Stimulated activated naive CD4-positive, alpha-beta T cell (primary cell): ENCODE measurements at places on chromosomes 16 and 17.

DNA sequence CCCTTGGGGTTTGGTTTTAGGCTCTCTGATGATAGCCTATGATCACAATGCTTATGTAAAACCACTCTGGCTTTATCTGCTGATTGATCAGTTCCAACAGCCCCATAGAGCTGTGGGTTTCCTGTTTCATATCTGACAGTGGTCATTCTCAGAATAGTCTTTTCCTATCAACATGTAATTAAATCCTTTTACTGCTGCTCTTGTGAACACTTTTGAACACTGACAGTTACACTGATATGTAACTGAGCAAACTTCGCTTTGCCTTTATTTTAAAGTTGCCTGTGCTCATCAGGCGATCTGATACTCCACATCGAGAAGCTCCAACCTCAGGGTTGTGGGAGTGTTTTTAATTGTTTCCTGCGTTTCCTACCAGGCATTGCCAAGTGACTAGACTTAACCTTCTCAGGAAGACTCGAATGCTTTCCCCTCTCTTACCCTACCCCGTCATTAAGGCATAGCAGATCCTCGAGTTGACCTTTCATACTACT lies 17.3 kb upstream of the CLEC18B start:
- no peak for DNase-seq

DNA sequence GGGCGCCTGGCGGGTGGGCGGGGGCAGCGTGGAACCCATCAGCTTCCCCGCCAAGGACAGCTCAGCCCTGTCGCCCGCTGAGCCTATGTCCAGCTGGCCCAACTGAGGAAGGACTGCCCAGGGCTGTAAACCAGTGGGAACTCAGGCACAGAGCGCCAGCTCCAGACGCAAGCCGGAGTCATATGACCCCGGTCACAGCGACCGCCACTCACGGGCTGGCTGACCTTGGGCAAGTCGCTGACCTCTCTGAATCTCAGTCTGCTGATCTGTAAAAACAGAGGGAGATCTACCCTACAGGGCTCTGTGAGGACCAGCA lies 170.0 kb downstream of the C16orf78 start:
- no peak for DNase-seq

- no peak for DNase-seq
Observed at GRCh38 chr16:82051656-82052055, 16.6 kb downstream of the HSD17B2 start.

DNA sequence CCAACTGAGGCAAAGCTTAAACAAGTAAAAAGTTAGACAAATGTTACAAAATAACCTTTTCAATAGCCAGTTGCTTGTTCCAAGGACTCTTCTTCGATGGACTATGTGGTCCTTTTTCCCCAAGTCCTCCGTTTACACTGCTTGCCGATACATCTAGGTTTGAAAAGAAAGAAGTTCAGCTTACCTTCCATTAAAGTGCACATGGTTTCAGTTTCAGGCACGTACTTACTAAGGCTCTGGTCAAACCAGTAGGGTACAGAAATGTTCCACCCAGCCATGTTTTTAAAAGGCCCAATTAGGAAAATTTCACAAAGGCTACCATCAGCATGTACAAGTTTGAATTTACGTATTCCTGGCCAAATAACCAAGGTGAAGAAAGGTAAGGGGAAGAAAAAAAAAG lies 2.1 kb downstream of the SRSF2 start:
- DNase-seq: no peak

DNA sequence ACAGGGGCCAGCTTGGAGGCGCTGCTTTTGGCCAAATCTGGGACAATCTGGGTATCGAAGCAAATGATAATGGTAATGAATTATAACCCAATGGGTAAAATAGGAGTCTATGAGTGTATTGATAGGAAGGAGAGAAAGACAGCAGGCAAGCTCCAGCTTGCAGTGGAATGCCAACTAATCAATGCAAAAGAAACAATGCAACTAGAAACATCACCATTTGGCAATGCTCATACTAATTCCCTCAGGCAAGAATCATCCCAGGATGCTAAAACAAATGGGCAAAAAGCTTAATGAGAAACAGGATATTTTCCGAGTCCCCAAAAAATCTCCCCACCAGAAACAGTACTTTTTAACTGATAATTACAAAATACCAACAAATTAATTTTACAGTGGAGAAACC lies 64.7 kb downstream of the ADCY9 start:
- DNase-seq: no peak

DNA sequence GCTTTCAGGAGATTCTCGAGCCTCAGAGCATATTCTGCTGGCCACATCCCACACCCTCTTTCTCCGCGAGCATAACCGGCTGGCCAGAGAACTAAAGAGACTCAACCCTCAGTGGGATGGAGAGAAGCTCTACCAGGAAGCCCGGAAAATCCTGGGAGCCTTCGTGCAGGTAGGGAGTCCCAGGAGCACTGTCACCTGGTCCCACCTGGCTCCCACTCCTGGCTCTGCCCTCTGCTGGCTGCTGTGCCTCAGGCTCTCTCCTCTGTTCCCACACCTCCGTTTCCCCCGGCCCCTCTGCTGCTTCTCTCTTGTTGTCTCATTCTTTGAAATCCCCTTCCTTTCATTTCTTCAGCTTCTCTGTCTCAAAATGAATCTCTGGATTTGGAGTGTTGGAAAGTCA lies 16.4 kb downstream of the LPO start:
- no peak for DNase-seq

GRCh38 chr16:68592466-68593337 lies 52.4 kb upstream of the CDH3 start:
- DNase-seq: peak; percentile 7

GRCh38 chr17:17628388-17629008 lies 37.0 kb upstream of the PEMT start:
- DNase-seq: peak; percentile 53

GRCh38 chr17:64223283-64223682 lies 39.8 kb downstream of the TEX2 start:
- no peak for DNase-seq

GRCh38 chr17:48671697-48672171 lies 45.6 kb upstream of the HOXB9 start:
- DNase-seq: peak; percentile 65

DNA sequence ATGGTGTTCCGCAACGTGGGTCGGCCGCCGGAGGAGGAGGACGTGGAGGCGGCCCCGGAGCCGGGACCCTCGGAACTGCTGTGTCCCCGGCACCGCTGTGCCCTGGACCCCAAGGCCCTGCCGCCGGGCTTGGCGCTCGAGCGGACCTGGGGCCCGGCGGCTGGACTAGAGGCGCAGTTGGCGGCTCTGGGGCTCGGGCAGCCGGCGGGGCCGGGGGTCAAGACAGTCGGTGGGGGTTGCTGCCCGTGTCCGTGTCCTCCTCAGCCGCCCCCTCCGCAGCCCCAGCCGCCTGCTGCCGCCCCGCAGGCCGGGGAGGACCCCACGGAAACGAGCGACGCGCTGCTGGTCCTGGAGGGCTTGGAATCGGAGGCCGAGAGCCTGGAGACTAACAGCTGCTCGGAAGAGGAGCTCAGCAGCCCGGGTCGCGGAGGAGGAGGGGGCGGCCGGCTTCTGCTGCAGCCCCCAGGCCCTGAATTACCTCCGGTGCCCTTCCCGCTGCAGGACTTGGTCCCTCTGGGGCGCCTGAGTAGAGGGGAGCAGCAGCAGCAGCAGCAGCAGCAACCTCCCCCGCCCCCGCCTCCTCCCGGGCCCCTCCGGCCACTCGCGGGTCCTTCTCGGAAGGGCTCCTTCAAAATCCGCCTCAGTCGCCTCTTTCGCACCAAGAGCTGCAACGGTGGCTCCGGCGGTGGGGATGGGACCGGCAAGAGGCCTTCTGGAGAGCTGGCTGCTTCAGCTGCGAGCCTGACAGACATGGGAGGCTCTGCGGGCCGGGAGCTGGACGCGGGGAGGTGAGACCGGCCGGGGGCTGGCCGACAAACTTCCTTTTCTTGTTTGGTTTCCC lies 821 bp downstream of the SOCS7 start:
- DNase-seq: peak; percentile 27

- no peak for DNase-seq
Observed at GRCh38 chr16:57462978-57463362, 491 bp downstream of the POLR2C start.

GRCh38 chr16:12646490-12647274 lies 157.0 kb downstream of the CPPED1 start:
- DNase-seq: no peak

GRCh38 chr17:14282726-14283125 lies 18.2 kb upstream of the HS3ST3B1 start:
- DNase-seq: no peak

- no peak for DNase-seq
Observed at GRCh38 chr16:46854846-46855245, 23.9 kb upstream of the C16orf87 start.

DNA sequence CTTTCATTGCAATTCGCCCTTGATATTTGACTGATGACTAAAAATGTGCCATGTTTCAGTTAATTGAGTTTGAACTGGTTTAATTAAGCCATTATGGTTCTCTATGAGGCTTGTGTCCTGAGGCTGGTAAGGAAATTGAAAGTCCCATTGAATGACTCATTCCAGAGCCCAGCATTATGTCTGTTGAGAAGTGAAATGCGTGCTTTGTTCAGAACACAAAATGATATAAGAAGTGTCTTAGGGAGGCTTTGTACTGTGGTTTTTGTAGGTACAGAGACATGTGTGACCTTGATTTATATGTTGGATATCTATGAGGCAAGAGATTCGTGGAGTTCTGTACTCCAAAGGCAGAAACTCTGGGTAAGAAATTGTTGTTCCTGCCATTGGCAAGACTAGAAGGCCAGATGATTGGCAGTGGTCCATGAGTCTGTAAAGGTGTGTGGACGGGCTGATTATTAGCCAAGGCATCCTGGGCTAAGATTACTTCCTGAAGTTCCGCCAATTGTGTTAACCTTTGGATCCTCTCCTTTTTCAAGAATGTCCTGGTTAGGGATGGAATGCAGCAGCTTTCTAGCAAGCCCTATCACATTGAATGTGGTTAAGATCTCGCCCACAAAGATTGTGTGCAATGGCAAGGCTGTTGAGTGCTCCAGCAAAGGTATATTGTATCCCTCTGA lies 103.7 kb downstream of the NPIPB5 start:
- DNase-seq: no peak

- no peak for DNase-seq
Observed at GRCh38 chr17:856149-856548, 74.0 kb downstream of the MRM3 start.
